AG09319 (cell line): ENCODE measurements at places on chromosomes 7 and 10.

DNA sequence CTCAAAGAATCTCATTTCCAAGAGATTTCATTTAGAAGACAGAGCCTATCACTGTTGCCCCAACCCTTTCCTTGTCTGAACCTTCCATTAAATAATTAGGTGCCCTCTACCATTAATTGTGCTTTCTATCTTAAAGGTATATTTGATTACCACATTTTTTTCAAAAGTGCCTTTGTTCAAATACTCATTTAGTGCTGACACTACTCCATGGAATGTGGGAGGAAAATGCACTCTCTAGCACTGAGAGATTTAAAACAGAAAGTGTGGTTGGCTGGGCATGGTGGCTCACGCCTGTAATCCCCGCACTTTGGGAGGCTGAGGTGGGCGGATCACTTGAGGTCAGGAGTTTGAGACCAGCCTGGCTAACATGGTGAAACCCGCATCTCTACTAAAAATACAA, 119.8 kb downstream of the CACNA2D1 start:
- no peak for DNase-seq

- no peak for DNase-seq
These were observed 8.0 kb downstream of the RSU1 start for GRCh38 chr10:16809074-16809718.

GRCh38 chr10:133130602-133131001, 29.4 kb upstream of the KNDC1 start:
- no peak for DNase-seq

DNA sequence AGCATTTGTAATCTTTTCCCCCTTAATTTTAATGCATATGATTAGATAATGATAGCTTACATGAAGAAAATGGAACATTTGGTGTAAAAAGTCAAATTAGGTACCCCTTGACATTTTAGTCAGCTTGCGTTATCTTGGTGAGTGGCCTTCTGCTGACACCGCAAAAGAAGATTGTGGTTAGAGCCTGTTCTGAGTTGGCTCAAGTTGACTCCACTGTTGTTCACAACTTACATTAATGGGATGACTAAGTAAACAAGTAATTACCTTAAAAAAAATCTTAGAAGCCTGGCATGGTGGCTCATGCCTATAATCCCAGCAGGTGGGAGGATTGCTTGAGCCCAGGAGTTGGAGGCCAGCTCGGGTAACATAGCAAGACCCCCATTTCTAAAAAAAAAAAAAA, 24.2 kb downstream of the TRRAP start:
- no peak for DNase-seq

- DNase-seq, result no peak
These were observed 149.2 kb downstream of the GNAT3 start for GRCh38 chr7:80362677-80363076.

GRCh38 chr7:95684037-95684436, 87.7 kb upstream of the PDK4 start:
- no peak for DNase-seq

GRCh38 chr7:1246871-1247526, 14.3 kb downstream of the UNCX start:
- DNase-seq, result no peak

GRCh38 chr7:107847168-107847835, 43.7 kb upstream of the DLD start:
- DNase-seq, result no peak
